ENCODE measurements at places on chromosomes 13 and 19.

DNA sequence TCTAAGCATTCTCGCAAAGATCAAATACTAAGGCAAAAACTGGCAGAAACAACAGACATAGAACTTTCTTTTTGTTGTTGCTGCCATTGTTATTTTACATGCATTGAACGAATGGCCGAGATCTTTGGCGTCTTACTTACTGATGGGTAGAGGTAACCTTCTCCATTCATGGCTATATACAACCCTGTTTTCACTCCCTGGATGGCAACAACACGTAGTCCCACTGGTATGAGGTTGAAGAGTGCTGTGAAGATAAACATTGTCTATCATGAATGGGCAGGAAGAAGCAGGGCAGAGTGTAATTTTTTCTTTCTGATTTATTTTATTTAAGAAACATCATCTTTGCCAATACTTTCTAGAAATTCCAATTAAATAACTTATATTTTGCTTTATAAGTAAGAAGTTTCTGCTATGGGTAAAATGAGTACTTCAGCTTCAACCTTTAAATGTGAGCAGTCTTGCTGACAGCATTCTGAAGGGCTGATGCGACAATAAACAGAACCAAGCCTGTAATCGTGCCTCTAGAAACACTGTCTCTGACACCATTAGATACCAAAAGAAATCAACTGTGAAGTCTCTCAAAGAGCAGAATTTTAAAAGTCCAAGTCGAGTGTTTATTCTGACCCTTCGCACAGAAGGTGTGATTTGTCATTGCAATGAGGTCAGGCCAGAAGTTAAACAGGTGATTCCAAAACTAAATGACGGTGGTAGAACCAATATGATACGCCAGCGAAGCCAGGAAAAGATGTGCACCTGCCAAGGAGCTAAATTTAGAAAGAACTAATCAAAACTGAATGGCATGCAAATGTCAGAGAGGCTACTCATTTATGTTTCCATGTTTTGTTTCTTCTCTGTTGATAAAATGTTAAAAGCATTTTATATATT is 416.4 kb downstream of the ITGBL1 start:
- no peak for DNase-seq

DNA sequence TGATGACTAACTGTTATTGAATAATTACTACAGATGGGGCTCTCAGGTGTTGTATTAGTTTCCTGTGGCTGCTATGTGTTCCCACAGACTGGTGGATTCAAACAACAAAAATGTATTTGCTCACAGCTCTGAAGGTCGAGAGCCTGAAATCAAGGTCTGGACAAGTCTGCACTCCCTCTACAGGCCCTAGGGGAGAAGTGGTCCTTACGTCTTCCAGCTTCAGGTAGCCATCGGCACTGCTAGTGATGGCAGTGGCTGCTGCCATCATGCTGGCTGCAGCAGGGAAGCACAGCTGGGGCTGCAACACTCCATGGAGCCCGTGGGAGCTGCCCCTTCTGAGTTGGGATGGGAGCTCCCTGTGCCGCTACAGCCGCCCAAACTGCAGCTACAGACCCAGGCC is 1.9 kb downstream of the TEX26 start:
- no peak for DNase-seq

GRCh38 chr13:27921421-27921960 is 1.7 kb downstream of the PDX1 start:
- no peak for DNase-seq

DNA sequence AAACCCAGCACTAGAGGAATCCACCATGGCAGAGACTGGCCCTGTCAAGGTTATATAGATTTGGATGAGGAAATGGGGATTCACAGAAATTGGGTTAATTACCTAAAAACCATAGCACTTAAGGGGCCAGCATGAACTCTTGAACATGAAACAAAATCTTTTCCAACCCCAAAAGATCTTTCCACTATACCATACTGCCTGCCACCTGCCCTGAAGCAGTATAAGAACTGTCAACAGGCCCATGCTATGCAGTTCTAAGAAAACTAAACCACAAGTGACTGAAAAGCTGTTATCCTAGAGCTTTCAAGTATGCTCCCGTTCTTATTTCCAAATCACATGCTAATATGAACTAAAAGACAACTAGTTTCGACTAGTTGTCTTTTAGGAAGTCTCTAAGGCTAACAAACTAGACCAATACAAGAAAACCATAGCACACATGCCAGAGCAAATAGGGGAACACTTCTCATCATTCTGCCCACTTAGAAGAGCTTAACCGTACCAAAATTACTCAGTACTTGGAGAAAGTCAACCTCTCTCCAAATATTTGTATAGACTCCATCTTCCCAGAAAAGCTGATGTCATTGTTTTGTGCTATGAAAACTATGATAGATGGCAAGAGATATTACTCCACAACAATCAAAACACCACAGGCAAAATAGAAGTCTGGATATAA is 27.5 kb downstream of the HSPH1 start:
- no peak for DNase-seq

DNA sequence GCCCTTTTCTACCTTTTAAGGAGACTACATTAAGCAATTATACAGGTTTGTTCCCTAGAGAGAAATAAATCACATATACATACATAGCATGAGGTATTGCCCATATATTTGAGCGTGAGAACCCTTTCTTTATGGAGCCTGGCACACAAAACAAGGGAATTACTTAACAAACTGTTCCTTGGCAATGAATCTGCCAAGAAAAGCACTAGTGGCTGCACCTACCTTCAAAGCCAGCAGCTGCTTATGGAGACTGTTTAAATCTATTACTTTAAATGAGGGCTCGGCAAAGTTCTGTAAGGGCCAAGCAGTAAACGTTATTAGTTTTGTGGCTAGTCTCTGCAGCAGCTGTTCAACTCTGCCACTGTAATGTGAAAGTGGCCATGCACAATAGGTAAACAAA is 7.0 kb downstream of the RFX1 start:
- DNase-seq = no peak

DNA sequence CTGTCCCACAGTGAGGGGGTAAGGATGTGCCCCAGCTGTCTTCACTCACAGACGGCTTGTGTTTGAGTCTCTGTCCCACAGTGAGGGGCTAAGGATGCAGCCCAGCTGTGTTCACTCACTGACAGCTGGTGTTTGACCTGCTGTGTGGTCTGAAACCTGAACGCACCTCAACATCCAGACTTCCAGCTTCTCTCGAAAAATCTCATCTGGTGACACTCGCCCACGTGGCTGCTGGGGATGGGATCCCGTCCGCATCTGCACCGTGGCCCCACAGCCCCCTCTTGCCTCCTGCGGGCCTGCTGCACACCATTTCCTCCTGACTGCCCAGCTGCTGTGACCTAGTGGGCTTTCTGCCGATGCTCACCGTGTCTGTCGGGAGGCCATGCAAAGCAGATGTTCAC is 27.3 kb downstream of the CHAF1A start:
- no peak for DNase-seq

- no peak for DNase-seq
Observed at GRCh38 chr13:104098421-104098820, 1032.2 kb upstream of the SLC10A2 start.

Measured in NCI-H460 (cell line).